ENCODE measurements at places on chromosomes 3 and 15.

DNA sequence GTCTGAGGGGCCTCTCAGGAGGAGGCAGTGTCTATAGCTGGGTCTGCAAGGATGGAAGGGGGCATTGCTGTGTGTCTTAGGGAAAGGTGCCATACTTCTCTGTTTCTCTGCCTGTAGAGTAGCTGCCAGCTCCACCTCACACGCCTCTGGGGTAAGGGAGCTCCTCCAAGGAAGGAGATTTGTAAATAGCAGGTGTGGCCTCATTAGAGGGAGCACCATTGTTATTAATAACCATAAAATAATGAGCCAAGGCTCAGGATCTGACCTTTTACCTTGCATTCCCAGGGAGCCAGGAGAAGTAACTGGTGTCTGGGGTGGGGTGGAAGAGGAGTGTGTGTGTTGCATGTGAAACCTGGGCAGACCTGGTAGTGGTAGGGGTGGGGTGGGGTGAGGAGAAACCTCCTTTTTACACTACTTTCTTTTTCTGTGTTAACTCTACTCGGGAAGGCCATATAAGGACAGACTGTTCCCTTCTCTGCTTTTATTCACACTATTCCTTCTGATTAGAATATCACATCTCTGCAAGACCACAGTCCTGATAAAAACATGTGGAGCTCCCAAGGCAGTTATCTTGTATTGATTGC is 2.2 kb upstream of the C15orf39 start:
- no peak for DNase-seq

GRCh38 chr3:178835033-178835432 is 236.6 kb downstream of the ZMAT3 start:
- DNase-seq: no peak

DNA sequence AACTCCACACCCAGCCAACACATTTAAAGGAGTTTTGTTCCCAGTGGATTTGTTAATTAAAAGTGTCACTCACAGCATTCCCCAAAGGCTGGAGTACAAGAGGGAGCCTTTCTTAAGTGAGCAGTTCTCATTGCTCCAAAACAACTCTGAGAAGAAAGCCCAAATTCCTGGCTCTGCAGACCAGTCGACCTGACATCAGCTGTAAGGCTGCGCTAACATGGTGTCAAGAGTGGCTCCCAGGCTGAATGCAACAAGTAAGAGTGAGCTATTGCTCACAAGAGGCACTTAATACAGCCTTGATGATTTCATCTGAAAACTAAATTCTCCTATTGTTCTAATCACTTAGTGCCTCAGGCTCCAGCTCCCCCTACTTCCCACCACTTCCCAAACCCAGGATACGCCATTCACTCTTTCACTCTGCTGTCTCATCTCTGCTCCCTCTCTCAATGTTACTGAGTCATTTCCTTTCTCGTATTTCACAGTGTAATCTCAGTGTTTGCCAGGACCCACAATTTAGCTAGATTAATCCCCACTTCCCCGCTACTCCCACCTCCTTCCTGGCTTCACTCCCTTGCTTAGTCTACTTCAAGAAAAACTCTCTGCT is 81.8 kb downstream of the WWTR1 start:
- peak; percentile 99 for DNase-seq

GRCh38 chr3:124639406-124640237 is 90.6 kb upstream of the UMPS start:
- DNase-seq: no peak

- no peak for DNase-seq
These were observed 580.4 kb downstream of the ROBO1 start for GRCh38 chr3:79187426-79187825.

GRCh38 chr3:62708638-62709373 is 166.4 kb downstream of the CADPS start:
- no peak for DNase-seq

- DNase-seq: peak; percentile 71
These were observed 3.0 kb upstream of the TLE3 start for GRCh38 chr15:70100474-70101341.

DNA sequence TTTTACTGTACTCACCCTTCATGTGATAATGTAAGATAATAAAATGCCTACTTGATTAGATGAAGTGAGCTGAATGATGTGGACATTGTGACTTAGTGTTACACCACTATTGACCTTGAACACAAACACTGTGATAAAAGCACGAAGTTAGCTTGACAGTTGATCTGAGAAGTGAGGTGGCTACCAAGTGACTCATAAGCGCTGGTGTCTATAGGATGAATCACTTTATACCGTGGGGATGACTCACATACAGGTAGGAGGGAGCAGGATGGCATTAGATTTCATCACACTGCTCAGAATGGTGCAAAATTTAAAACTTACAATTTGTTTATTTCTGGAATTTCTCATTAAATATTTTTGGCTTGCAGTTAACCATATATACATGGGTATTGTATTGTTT is 174.7 kb upstream of the CNTN3 start:
- DNase-seq: peak; percentile 39

GRCh38 chr3:47108546-47108945 is 55.4 kb downstream of the SETD2 start:
- DNase-seq: no peak
